ELR (cell line): ENCODE measurements at places on chromosomes 5 and 9.

DNA sequence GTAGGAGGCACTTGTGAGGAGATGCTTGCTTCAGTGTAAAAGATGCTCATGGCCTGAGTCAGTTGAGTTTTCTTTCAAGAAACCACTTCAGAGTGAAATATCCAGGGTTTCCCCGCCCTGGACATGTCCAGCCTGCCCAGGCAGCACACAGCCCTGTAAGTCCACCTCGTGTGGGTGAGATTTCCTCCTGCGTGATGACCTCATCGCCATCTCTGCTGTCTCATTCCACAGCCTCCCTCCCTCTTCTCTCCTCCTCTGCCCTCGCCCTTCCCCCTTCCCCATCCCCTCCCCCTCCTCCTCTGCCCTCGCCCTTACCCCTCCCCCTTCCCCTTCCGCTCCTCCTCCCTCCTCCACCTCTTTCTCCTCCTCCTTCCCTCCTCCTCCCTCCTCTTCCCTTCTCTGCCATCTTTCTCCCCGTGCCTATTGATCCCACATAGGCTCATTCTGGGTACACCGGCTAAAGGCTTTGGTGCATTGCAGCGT is 34.0 kb upstream of the NCS1 start:
- DNase-seq = peak; percentile 93

DNA sequence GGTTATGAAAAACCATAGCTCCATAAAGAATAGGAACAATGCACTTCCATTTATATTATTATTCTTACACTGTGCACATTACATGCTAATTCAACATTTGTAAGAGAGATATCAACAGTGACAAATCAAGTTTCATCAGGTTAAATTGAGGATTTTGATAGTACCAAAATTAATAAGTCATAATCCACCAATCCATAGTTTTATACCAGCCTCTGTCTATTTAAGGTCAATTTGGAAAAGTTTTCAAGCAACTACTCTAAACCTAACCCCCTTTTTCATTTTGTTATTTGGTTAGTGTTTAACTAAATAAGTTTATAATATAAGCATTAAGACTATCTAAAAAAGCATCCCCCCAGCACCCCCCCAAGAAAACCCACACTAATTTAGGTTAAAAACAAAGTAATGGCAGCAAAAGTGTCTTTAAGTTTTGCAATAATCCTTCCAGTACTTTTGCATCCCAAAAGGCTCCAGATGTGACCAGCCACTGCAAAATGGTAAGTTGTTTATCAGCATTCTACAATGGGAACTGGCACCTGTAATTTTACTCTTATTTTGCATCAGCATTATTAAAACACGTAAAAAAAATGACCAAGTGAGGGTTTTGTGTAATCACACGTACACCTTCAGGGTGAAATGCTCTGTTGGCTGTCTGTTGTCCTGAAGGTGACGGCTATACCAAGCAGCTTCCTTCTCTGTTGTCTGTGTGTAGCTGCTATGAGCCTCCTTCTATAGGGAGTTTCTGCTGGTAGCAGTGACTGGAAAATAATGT is 36.8 kb upstream of the SSBP2 start:
- peak; percentile 25 for DNase-seq

DNA sequence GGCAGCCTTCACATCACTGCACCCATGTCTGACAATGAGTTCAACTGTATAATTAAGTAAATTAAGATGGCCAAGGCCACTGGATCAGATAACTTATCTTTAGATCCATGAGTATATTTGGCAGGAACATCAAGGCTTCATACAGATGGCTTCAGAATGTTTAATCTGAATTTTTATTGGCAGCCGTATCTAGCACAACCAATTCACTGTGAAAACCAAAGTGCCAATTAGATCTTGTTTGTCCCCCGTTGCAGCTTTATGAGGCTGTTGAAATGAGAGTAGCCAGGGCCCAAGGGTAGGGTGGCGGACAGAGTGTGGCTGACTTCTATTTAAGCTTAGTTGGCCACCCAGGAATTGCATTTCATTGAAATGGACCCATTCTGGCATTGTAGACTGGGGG is 137.7 kb downstream of the SYK start:
- no peak for DNase-seq

- no peak for DNase-seq
These were observed 693.8 kb downstream of the NR2F1-AS1 start for GRCh38 chr5:92887254-92887653.

DNA sequence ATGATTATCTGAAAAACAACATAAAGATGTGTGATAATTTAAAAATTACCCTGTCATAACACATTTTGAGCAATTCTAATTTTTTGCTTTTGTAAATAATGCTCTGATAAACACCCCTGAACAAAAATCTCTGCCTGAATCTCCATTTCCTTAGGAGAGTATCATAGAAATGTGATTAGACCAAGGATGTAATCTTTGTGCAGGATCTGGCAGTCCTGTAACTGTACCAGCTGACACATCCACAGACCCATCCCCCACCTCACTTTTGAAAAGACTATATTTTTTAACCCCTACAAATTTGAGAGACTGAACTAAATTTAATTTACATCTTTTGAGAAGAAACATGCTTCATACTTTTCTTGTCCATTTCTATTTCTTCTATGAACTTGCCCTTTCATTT is 101.7 kb downstream of the GNAQ start:
- DNase-seq = no peak

DNA sequence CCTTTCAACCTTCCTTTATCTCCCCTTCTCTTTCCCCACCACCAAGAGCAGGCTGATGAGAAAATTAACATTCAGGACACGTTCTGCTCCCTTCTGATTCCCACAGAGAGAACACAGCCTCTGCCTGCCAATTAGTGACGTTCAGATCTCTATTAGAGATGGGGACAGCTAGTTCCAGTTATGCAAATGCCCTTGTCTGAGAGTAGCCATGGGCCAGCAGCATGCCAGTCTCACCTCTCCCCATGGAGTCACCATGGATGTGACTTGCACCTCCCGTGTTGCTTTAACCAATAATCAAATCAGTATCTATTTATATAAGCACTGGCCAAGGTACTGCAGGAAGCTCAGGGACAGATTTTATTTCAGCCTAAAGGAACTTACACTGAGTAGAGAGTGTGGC is 61.3 kb downstream of the KCNIP1 start:
- DNase-seq = no peak

DNA sequence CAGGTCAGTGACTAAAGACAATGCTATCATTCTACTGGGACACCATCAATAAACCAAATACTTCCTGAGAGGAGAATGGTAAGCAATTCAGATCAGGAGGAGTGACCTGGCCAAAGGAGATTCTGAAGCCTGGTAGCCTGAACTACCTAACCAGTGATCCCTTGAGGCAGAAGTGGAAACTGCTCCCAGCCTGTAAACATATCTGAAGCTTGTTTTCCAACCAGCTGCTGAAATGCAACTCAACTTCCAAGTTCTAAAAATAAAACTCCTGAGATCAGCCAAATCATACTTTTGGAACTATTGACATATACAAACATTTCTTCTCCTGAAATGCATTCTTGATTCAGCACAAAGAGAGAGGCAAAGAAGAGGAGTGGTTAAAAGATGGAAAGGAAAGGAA is 204.1 kb downstream of the EBF1 start:
- DNase-seq = no peak

GRCh38 chr5:147450606-147451005 is 59.3 kb downstream of the DPYSL3 start:
- no peak for DNase-seq
